SK-MEL-5 (cell line): ENCODE measurements at places on chromosomes 4 and X.

- no peak for DNase-seq
These were observed 4.6 kb downstream of the PALLD start for GRCh38 chr4:168501407-168501806.

DNA sequence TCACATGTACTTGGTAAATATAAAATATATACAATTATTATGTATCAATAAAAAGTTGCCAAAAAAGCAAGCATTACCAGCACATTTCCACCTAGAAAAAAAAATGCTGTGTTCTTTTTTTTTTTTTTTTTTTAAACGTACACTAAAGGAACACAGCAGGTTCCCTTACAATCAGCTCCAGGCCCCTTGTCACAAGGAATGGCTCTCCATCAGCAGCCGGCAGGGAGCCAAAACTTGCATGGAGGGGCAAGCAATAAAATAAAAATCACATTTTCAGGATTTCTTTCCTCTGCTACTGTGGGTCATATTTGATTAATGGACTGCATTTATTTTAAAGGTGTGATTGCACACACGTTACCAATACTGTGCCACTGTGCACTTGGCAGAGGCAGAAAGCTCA lies 460.3 kb downstream of the GPAT3 start:
- DNase-seq = no peak

GRCh38 chr4:69816236-69816635 lies 43.7 kb downstream of the SULT1E1 start:
- DNase-seq = no peak

GRCh38 chr4:3803946-3804345 lies 37.8 kb downstream of the ADRA2C start:
- no peak for DNase-seq

GRCh38 chr4:84442778-84443177 lies 56.3 kb downstream of the NKX6-1 start:
- no peak for DNase-seq

DNA sequence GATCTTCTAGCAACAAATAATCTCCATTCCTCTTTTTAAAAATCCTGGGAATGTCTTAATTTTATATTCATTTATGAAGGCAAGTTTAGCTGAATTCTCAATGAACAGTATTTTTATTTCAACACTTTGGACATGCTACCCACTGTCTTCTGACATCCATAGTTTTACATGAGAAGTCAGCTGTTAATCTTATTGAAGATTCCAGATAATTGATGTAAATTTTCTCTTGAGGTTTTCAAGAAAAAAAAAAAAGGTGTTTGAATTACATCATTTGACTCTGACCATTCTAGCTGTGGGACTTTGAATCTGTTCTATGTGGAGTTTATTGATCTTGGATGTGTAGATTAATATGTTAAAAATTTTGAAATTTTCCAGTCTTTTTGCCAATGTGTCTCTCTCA lies 28.0 kb downstream of the PDHA2 start:
- DNase-seq = peak; percentile 1

- DNase-seq = no peak
These were observed 4.9 kb downstream of the FGFR3 start for GRCh38 chr4:1797861-1798579.

DNA sequence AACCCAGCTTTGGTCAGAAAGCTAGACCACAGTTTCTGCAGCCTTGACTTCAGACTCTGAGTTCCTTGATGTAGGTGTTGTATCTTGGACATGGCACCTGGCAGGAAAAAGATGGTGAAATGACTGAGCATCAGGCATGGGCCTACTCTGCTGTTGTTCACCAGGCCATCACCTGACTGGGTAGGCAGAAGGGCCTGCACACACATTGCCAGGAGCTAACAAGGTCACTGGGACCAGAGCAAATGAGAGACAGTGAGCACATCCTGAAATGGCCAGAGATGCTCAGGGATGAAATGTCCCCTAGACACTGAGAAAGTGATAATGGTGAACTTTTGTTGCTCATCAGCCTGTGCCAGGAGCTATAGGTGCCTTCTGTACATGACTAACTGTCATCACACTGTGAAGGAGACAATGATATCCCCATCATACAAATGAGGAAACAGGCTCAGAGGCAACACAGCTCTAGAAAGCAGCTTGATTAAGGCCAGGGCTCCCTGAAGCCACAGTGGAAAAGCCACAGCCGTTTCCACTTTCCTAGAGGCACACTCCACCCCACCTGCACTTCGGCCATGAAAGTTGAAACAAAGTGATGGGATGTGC lies 128.3 kb downstream of the TSPAN5 start:
- DNase-seq = no peak

GRCh38 chr4:71185037-71185436 lies 153.8 kb upstream of the SLC4A4 start:
- no peak for DNase-seq

GRCh38 chr4:74190919-74191397 lies 33.0 kb downstream of the MTHFD2L start:
- no peak for DNase-seq

- DNase-seq = no peak
These were observed 3.9 kb upstream of the GLRB start for GRCh38 chr4:157072002-157072401.

- DNase-seq = no peak
These were observed 258.8 kb downstream of the GPC3 start for GRCh38 chrX:133726642-133727041.

GRCh38 chrX:97882306-97882705 lies 998.6 kb downstream of the RPA4 start:
- DNase-seq = no peak
